Omental fat pad (tissue), 4 donors: ENCODE measurements at places on chromosomes 6 and 20. TPM values are rescaled to one million over a fixed set of nuclear protein-coding genes. Genes with fewer than 3 reads are reported as not detected.

DNA sequence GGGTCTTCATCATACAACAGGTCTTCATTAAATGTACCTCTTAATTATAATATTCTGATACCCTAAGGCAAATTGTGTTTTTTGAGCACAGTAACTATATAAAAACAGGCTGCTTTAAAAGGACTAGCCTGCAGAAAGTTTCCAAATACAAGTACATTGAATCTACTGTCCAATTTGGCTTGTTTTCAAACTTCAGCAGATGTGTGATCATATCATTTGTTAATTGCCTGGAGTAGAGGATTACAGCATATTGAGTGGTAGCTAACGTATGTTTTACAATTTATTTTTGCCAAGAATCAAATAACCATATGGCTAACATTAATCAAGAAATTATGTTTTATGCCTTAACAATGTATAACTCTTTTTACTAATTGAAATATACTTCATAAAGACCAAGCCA is 12.6 kb downstream of the TINAG start:
- DNase-seq, result no peak

The PHACTR1 gene
- total RNA-seq, result 17.7 TPM

The COL9A3 gene
- 6.3 TPM for total RNA-seq

The C6orf141 gene
- 25.2 TPM for total RNA-seq

The TRAPPC3L gene
- not detected for total RNA-seq
